Hepatocyte (in vitro differentiated cells): ENCODE measurements at places on chromosomes 5 and 9.

GRCh38 chr5:124007675-124008398, 495.9 kb downstream of the CSNK1G3 start:
- H3K27me3 ChIP-seq, result no peaks in the 10 kb centered on the region
- DNase-seq, result no peak
- no peaks in the 10 kb centered on the region for H3K4me1 ChIP-seq
- no peaks in the 10 kb centered on the region for H3K36me3 ChIP-seq
- H3K4me3 ChIP-seq, result no peak overlapping the region

GRCh38 chr5:35026280-35026840, 21.4 kb downstream of the AGXT2 start:
- H3K27ac ChIP-seq, result peak overlapping the region; percentile 52
- H3K4me3 ChIP-seq, result no peak overlapping the region
- H3K4me1 ChIP-seq, result peaks cover 17% of the 10 kb centered on the region
- no peaks in the 10 kb centered on the region for H3K27me3 ChIP-seq
- H3K36me3 ChIP-seq, result no peaks in the 10 kb centered on the region
- DNase-seq, result no peak

DNA sequence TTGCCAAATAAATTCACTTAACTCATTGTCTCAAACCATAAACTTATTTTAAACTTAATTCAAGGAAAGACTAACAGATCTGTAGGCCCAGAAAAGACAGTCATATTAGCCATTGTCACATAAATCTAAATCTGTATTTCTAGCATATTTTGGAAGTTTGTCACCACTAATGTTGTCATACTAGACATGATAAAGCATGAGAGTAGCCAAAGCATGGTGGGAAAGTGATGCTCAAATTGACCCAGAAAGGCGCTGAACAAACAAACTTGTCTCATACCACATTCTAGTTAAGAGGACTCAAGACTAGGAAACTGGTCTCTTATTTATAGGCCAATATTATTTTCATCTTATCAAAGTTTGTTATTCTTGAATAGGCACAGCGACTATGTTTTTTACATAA, 99.4 kb downstream of the VCAN start:
- no peak overlapping the region for H3K27ac ChIP-seq
- H3K36me3 ChIP-seq, result no peaks in the 10 kb centered on the region
- DNase-seq, result no peak
- H3K27me3 ChIP-seq, result no peaks in the 10 kb centered on the region
- no peaks in the 10 kb centered on the region for H3K4me1 ChIP-seq

GRCh38 chr9:87071473-87071872, 124.2 kb upstream of the GAS1 start:
- H3K27me3 ChIP-seq, result no peaks in the 10 kb centered on the region
- H3K27ac ChIP-seq, result no peak overlapping the region
- H3K4me3 ChIP-seq, result no peak overlapping the region
- no peak for DNase-seq
- H3K4me1 ChIP-seq, result no peaks in the 10 kb centered on the region

DNA sequence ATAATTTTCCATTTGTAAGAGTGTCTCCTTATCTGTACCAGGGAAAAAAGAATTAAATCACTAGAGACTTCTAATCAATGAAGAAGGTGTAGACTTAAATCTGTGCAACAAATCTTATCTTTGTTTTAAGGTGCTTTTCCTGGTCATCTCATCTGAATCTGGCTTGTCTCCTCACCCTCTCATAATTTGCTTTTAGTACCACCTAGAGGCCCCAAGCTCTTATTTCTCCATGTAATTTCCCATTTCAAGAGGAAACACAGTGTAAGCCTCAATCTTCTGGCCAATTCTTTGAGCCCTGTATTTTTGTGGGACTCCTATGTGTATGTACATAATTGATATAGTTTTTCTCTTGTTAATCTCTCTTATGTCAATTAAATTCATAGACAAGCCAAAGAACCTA, 1975.3 kb upstream of the CDH6 start:
- no peaks in the 10 kb centered on the region for H3K27me3 ChIP-seq
- DNase-seq, result no peak
- H3K4me3 ChIP-seq, result no peak overlapping the region
- no peaks in the 10 kb centered on the region for H3K4me1 ChIP-seq
- H3K27ac ChIP-seq, result no peak overlapping the region

DNA sequence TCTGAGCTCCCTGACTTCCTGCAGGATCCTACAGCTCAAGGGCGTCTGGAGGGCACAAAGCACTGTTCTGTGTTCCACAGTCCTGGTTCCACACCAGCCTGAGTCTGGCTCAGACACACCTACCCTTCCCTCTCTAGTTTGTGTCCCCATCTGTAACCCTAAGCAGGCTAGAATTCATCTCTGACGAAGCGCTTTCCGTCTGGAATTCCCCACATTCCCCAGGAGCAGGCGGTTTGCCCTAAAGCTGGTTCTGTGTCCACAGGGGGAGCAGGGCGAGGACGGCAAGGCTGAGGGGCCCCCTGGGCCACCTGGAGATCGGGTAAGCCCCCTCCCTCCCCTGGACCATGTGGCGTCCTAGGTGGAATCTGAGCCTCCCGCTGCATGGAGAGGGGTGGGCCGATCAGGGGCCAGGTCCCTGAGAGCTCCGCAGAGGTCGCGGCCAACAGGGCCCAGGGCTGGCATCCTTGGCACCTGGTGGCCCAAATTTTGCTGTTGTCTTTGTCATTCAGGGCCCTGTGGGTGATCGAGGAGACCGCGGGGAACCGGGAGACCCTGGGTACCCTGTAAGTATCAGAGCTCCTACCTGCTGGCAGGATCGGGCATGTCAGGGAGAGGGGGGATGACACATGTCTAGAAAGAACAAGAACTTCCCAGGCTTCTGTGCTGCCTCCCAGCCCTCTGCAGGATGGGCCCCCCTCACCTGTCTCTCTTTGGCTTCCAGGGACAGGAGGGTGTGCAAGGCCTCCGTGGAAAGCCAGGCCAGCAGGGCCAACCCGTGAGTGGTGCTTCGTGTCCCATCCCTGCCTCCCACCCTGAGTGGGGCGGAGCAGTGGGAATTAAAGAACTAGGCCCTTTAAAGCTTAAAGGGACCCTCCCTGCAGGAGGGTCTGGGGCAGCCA, 34.5 kb upstream of the ORM1 start:
- H3K27ac ChIP-seq, result no peak overlapping the region
- no peaks in the 10 kb centered on the region for H3K36me3 ChIP-seq
- H3K27me3 ChIP-seq, result no peaks in the 10 kb centered on the region
- no peak overlapping the region for H3K4me3 ChIP-seq
- H3K4me1 ChIP-seq, result peaks cover 11% of the 10 kb centered on the region

DNA sequence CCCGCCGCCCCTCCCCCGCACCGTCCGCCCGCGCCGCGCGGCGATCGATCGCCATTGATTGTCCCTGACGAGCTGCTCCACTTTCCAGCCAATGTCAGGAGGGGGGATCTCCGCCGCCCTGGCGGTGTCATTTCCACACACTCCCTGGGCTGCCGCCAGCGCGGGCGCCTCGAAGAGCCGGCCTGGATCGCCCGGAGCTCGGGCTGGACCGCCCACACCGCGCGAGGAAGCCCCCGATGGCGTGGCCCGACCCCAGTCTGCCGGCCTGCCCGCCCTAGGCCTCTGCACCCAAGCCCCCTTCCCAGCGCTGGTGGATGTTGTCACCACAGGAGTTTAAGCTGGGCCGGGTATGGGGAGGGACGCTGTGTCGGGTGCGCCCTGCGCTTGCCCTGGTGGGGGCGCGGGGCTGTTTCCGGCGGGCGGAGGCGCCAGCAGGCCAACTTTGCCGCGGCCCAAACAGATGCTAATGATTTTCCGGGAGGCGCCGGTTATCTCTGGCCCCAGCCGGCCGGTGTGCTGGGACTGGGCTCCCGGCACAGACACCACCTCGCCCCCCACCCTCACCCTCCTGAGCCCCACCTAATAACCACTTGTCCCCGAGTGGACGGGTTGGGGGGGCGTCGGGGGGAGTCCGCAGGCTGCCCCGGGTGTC, 10.6 kb upstream of the CXXC5 start:
- no peaks in the 10 kb centered on the region for H3K36me3 ChIP-seq
- peak overlapping the region; percentile 42 for H3K4me3 ChIP-seq
- H3K27me3 ChIP-seq, result no peaks in the 10 kb centered on the region
- peak; percentile 91 for DNase-seq
- peaks cover 48% of the 10 kb centered on the region for H3K4me1 ChIP-seq

GRCh38 chr5:87872986-87873385, 395.7 kb downstream of the TMEM161B start:
- H3K4me1 ChIP-seq, result no peaks in the 10 kb centered on the region
- DNase-seq, result no peak
- no peaks in the 10 kb centered on the region for H3K27me3 ChIP-seq
- H3K4me3 ChIP-seq, result no peak overlapping the region
- H3K27ac ChIP-seq, result no peak overlapping the region
- H3K36me3 ChIP-seq, result no peaks in the 10 kb centered on the region

DNA sequence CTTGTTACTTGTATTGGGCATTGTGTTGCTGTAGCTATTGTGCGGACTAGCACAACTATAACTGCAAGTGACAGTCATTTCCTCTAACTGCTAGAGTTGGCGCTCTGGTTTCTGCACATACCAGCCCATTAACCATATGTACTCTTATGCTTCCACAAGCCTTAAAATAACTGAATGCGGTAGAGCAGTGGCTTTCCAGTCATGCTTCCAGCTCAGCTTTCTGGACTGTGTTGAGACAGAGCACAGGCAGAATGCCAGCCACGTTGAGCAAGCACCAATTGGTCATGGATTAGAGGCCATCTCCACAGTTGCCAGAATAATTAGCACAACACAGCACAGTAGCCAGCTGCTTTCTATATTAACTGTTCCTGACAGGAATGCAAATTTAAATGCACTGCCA, 12.2 kb downstream of the INVS start:
- no peaks in the 10 kb centered on the region for H3K4me1 ChIP-seq
- no peaks in the 10 kb centered on the region for H3K36me3 ChIP-seq
- no peaks in the 10 kb centered on the region for H3K27me3 ChIP-seq
- no peak overlapping the region for H3K4me3 ChIP-seq
- H3K27ac ChIP-seq, result no peak overlapping the region
- peak; percentile 50 for DNase-seq

- no peak overlapping the region for H3K27ac ChIP-seq
- no peak for DNase-seq
- no peak overlapping the region for H3K4me3 ChIP-seq
- H3K27me3 ChIP-seq, result no peaks in the 10 kb centered on the region
- H3K4me1 ChIP-seq, result no peaks in the 10 kb centered on the region
- H3K36me3 ChIP-seq, result no peaks in the 10 kb centered on the region
Observed at GRCh38 chr5:91486638-91487037, 103.5 kb upstream of the ARRDC3 start.
